Keratinocyte (primary cell): ENCODE measurements at places on chromosomes 1 and 21.

GRCh38 chr1:55204997-55205396 lies 10.2 kb downstream of the USP24 start:
- DNase-seq, result no peak

- no peak for DNase-seq
These were observed 241.2 kb downstream of the PTBP2 start for GRCh38 chr1:96962751-96963211.

DNA sequence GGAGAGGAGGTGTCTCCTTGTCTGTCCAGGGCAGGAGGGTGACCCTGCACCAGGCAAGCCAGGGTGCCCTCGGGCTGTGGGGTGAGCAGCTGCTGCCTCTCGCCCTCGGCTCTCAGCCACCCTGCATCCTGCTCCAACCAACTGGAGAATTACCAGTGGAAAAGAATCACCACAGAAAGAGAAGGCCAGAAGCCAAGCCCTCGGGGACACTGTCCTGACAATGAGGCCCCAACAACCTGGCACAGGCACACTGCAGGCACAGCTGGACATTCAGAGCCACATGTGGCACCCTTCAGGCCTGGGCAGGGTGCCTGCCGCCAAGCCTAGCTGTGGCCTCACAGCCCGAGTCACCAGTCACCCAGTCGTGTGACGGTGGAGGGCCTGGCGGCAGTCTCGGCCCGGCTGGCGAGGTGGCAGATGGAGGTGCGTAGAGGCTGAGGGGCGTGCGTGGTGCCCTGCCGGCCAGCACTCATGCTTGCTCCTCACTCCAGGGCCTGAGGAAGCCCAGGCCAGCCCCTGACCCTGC lies 12.0 kb downstream of the MEGF6 start:
- no peak for DNase-seq

GRCh38 chr1:110433803-110434202 lies 17.1 kb upstream of the PROK1 start:
- DNase-seq, result no peak

DNA sequence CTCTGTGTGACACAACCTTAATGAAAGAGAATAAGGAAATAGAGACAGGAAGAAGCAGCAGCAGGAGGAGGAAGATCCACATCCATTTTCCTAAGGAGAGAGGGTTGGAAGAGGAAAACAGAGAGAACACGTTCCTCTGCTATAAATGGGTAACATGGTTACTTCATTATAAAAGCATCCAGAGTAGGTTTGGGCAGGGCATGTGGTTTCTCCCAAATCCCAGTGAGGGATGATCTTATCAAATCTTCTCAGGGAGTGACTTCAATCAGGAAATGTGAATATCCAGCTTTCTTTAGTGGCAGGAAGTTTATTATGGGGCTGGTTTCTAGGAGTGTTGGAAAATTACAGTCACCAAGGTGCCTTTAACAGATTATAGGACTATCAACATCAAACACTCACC lies 11.1 kb downstream of the CYP2J2 start:
- DNase-seq, result no peak

- no peak for DNase-seq
These were observed 14.4 kb downstream of the PHLDA3 start for GRCh38 chr1:201454608-201455007.

GRCh38 chr1:226588484-226588883 lies 39.9 kb downstream of the STUM start:
- no peak for DNase-seq

DNA sequence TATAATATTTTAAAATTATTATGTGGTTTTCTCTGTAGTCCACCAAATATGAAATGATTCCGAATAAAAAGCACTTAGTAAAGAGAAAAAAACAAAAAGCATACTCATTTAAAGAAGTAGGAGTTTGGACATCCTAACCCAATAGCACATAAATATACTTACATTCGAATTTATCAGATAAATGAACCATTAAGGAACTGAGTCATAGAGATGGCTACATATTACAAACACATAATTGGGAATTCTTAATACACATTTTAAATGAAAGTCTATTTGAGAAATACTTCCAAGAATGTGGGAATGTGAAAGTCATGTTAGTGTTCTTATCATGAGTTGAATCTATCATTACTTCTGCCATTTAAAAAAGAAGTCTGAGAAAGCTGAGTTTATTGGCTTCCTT lies 75.0 kb downstream of the USP24 start:
- DNase-seq, result no peak

GRCh38 chr1:241751524-241751923 lies 96.5 kb upstream of the EXO1 start:
- no peak for DNase-seq

GRCh38 chr1:40818264-40818961 lies 34.8 kb downstream of the KCNQ4 start:
- peak; percentile 66 for DNase-seq

- DNase-seq, result peak; percentile 5
These were observed 5.2 kb downstream of the FOXD3 start for GRCh38 chr1:63327417-63328054.

GRCh38 chr1:54982739-54983138 lies 2.3 kb downstream of the TMEM61 start:
- DNase-seq, result no peak

GRCh38 chr1:119729044-119729443 lies 17.3 kb downstream of the PHGDH start:
- no peak for DNase-seq

GRCh38 chr1:100545855-100546254 lies 7.9 kb downstream of the GPR88 start:
- no peak for DNase-seq

GRCh38 chr1:232142403-232143314 lies 487.3 kb downstream of the SIPA1L2 start:
- DNase-seq, result peak; percentile 75

- no peak for DNase-seq
These were observed 16.0 kb upstream of the CHIA start for GRCh38 chr1:111274653-111275052.

- DNase-seq, result no peak
These were observed 144.5 kb downstream of the NTMT2 start for GRCh38 chr1:170290276-170290675.

DNA sequence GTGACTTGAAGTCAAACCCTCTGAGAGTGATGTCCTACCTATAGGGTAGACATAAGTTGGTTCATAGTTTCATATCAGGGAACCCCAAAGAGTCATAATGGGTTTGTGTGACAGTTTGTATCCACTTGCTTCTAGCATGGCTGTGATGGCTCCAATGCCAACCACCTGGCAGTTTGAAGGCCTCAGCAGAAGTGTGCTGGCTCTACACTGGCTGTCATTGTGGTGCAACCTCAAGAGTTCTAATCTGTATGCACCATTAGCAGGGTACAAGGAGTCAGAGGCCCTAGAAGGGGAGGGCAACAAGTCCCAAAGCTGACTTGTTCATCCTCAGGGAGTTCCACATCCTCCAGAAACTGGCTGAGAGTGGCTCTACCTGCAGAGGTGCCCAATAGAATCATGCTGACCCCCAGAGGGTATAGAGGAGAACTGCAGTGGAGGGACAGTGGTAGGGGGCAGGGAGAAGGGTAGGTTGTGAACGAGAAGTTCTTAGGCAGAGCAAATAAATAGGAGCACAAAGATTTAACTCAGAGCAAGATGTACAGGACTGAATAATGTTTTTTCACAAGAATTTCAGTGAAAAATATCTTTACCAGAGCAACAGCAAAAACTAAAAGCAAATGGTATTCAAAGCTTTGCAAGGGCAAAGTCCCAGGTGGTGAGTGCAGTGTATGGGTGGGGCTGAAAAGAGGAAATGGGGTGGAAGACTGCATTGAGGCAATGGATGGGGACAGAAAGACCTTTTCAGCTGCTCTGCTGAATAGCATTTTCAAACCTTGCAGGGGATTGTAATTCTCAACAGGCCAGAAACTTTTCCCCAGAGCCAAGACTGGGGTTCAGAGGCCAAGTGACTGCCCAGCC lies 3.2 kb downstream of the FCRL2 start:
- DNase-seq, result no peak
